H7 (cell line): ENCODE measurements at places on chromosomes 7 and 10.
A peak's percentile ranks its signal among the peaks of the same experiment; 100 is the strongest.

DNA sequence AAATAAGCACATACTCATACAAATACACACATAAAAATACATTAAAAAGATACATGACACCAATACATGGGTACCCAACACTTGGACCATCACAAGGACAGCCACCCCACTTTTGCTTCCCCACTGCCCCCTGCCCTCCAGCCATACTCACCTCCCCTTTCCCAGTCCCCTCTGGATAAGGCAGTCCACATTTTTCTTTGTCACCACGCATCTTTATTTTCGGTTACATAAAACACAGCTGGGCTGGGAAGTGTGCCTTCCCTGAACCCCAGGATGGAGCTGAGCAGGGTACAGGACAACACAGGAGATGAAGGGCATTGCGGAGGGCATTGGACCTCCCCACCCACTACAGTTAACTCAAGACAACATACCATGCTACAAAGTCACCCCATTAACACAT, 1.1 kb upstream of the HOXA3 start:
- DNase-seq, result peak; percentile 33

GRCh38 chr7:4769761-4770160, 5.7 kb upstream of the AP5Z1 start:
- DNase-seq, result no peak

DNA sequence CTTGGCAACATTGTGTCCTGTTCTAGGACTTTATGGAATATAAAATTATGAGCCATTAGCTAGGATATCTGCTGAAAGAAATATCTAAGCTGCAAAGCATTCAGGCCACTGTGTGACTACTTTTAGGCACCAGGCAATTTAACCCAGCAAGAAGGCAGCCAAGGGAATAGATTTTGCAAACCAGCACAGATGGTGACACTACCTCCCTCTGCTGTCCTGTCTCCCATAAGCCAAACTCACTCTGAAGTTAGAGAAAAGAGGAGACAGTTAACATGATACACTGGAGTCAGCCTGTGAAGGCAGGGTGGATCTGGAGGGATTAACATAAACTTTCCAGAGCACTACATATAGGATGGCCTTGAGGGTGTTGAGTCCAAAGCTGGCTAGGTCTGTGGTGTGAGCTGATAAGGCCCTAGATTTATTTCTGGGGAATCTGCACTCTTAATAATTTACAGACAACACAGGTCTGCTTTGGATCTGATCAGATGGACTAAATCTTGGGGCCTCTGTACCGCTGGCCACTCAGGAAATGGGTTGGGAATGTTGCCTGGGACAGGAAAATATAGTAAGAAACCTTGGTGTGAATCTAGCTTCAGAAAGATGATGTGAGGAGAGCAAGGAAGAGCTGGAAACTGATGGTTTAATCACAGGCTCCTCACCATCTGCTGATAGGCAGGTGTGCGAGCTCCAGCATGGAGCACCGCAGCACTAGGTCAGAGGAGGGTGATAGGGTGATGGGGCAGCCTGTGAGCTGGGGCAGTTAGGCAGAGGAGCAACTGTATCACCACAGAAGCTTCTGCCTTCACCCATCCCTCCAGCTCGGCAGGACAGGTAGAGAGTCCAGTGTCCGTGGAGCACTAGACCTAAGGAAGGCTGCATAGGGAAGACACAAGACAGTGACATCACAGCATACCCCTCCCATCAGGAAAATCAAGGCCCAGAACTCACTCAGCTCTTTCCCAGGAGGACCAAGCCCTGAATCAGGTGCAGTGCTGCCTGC, 229.9 kb upstream of the PRSS1 start:
- peak; percentile 11 for DNase-seq

- DNase-seq, result no peak
Observed at GRCh38 chr10:119852822-119853221, 19.8 kb downstream of the MCMBP start.

DNA sequence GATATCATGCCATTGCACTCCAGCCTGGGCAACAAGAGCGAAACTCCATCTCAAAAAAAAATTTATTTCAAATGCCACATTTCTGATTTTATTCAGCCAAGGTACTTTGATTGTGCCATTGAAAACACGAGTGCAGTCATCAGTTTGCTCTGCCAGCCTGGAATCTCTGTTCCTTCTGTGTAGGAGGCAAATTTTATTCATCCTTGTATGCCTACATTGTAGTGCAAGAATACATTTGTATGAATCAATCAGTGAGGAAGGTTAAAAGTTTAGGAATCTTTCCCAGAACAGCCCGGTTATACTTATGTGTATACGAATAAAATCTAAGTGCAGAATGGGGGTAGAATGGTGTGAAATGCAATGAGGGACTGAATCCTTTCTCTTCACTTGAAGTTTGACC, 886 bp upstream of the TET1 start:
- DNase-seq, result no peak

GRCh38 chr7:110693344-110693743, 397.6 kb upstream of the LRRN3 start:
- no peak for DNase-seq

DNA sequence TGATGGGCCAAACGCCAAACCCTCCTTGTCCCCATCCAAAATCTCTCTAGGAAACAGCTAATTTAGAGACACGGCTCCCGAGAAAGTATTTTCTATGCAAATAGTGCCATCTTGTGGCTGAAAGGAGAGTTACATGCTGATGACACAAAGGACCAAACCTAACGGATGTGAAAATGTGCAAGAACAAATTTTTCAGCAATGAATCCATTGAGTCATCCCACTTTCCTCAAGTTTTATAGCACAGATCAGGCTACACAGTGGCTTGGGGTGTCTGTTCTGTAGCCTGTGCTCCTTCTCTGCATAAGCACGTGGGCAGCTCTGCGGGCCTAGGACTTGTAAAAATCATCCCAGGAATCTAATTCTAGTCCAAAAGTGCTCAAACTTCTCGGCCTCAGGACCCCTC, 154.8 kb upstream of the PRR15 start:
- peak; percentile 72 for DNase-seq

DNA sequence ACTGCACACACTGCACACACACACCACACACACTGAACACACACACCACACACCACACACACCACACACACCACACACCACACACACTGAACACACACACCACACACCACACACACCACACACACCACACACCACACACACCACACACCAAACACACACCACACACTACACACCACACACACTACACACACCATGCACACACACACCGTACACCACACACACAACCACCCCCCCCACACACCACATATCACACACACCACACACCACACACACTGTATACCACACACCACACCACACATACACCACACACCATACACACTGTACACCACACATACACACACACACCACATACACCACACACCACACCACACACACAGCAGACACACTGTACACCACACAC, 59.5 kb downstream of the FAM204A start:
- no peak for DNase-seq

DNA sequence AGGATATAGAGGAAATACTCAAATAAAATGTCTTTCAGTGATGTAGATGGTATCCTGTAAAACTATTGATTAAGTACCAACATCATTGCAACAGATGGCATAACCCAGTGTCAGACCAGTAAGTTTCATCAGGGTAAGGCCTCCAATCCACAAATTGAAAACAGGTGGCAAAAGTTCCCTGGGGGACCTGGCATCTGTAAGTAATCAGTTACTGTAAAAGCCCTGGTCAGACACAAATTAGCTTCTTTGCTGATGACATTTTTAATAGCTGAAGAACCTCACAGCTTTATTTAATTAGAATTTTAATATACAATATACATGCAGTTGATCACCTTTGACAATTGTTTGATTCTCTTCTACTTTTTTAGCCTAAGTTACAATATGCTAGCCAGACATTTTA, 152.5 kb downstream of the PLXDC2 start:
- DNase-seq, result no peak

GRCh38 chr7:74343281-74344131, 54.3 kb downstream of the CLIP2 start:
- no peak for DNase-seq

GRCh38 chr10:34698979-34699378, 116.1 kb downstream of the PARD3 start:
- no peak for DNase-seq

- DNase-seq, result peak; percentile 88
Observed at GRCh38 chr7:31043051-31043471, 9.0 kb upstream of the ADCYAP1R1 start.

DNA sequence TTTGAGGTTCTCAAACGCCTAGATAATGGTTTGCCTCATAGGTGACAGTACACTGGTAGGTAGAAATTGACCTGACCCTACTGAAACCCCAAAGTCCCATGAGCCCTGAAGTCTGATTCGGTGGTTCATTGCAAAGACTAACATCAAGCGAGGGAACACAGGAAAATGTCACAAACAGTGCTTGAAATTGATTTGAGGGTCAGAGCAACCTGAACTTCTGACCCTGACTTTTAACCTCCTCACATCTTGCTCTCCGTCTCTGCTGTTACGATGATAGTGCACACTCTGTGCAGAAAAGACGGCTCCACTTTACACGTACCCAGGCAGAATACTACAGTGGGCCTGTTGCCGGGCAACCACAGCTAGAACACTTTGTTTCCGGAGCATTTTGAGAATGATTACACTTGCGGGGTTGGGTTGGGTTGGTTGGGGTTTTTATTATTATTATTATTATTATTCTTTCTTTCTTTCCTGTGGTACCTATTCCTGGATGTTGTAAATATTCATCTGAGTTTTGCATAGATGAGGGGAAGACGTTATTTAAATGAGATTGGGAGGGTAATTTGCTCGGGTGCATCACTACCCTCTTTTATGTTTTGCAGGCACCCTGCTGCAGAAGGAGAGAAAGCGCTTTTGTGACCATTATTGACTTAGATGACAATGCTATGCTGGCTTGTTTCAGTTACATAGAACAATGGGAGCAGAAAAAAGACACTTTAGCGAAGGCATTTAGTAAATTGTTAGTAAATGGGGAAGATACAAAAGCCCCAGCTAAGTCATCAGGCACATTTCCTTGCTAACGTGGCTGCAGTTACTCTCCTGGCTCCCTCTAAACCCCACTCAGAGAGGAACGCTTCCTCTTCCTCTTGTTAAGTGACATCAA, 438.1 kb upstream of the NRP1 start:
- peak; percentile 14 for DNase-seq

GRCh38 chr7:70263471-70264255, 665.4 kb downstream of the AUTS2 start:
- no peak for DNase-seq

DNA sequence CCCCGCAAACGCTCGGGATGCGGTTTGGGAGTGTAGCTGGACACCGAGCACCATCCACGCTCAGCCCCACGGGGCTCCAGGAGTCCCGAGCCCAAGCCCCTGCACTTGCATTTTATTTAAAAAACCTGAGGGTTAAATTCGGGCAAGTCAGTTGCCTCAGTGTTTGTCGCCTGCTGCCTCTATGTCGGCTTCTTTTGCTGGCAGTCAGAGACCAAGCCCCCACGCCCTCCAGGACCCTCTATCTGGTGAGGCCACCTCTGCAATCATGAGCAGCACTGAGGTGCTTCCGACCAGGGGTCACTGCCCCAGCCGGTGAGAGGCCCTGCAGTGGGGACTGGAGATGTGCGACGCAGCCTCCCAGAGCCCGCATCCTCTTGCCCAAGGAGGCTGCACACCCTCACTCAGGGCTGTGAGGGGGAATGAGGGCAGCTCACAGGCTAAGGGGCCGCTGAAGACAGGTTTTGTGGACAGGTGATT, 13.3 kb upstream of the ZNF273 start:
- peak; percentile 58 for DNase-seq

DNA sequence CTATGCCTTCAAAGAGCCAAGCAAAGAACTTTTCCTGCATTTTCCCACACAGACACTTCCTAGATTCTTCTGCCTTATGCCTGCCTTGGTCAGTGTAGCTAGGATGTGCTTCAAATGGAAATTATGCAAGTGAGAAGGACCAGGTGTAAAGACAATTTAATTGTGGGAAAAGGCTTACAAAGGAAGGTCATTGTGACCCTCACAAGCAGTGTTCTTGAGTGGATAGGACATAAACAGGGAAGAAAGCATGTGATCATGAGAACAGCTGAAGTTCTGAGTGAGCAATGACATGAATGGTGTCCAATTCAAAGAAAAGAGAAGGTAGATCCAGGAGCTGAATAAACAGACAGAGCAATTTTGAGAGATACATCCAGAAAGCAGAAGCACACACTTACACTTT, 1.3 kb upstream of the PIP start:
- DNase-seq, result no peak

- DNase-seq, result no peak
Observed at GRCh38 chr7:140685407-140686087, 11.0 kb upstream of the NDUFB2 start.

DNA sequence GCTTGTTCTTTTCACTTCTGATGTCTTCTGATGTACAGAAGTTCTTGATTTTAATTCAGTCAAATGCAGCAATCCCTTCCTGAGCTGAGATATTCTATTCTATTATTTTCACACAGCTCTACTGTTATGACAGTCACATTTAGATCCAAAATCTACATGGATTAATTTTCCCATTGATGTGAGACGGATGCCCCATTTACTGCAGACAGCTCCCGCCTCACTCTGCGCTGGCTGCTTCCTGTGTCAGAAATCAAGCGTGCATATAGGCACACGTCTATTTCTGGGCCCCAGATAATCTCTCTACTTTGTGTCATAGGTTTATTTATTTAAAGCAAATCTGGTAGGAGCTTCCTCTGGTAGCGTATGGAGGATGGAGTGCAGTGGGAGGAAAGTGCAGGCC, 6.7 kb downstream of the BNIP3 start:
- DNase-seq, result no peak

GRCh38 chr10:12353399-12354242, 4.3 kb downstream of the CAMK1D start:
- DNase-seq, result no peak

- DNase-seq, result no peak
Observed at GRCh38 chr7:80660939-80661338, 22.5 kb downstream of the CD36 start.

GRCh38 chr7:157570531-157571200, 233.9 kb downstream of the DNAJB6 start:
- no peak for DNase-seq

GRCh38 chr7:102836191-102836919, 76.4 kb upstream of the LRRC17 start:
- DNase-seq, result no peak

DNA sequence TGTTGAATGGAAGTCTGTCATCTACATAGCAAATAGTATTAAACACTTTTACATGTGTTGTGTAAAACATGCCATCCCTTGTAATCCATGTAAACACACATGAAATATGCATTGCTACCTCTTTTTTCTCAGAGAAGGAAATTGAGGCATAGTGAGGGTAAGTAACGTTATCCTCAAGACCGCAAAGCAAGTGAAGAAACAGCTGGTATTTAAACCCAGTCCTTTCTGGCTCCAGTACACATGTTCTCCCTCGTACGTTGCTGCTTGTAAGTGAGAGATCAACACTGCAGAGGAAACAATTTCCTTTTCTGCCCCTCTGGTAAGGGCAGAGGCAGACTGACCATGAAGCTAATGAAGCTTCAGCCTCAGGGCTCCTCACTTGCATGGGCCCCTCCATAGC, 28.5 kb downstream of the MAP3K8 start:
- DNase-seq, result no peak

DNA sequence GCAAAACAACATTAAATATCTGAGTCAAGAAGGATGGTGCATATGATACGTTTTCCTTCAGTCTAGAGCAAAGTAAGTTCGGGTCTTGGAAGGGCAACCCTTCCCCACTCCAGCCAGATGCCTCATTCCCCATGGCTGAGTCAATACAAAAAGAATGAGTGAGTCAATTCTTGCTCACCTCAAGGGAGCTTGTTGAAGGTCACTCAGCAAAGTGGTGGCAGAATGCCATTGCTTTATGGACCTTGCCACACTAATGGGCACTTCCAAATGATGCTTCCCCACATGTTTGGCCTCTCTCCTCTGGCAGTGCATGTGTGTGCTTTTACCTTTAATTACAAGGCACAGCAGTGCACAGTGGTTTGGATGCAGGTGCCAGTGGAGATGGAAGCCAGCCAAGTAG, 296.5 kb downstream of the SORCS3 start:
- no peak for DNase-seq
